ENCODE measurements at places on chromosomes 11 and 22.
A peak's percentile ranks its signal among the peaks of the same experiment; 100 is the strongest.

- DNase-seq = no peak
These were observed 64.2 kb upstream of the NARS2 start for GRCh38 chr11:78638704-78639380.

DNA sequence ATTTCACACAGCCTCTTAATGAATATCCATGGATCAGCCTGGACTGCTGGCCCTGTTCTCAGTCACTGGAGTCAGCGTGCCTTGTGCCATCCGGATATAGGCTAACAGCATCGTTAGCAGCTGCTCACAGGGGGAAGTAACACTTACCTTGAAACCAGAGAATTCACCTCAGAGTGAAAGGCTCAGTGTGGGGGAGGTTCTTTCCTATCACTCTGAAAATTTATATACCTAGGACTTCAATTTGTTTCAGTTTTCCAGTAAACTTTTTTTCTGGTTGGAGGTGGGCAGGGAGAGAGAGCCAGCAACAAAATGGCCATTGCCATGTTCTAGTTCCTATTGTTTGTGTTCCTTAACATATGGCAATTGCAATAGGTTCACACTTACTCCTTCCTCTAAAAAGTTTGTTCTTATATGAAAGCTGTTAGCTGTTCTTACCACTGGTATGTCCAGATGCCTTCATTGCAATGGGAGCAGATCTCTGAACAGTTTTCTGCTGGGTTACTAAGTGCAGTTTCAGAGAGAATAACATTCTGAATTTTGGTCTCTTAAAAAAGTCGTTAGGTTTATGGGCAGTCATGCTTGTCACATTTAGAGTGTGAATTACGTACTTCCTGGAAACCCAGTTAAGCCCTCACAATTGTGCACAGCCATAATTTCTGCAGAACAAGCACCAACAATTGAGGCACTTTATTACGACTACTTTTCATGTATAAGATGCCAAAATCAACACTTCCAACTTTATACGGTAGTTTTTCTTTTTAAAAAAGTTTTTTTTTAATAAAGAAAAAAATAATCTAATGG is 247.6 kb downstream of the CADM1 start:
- no peak for DNase-seq

DNA sequence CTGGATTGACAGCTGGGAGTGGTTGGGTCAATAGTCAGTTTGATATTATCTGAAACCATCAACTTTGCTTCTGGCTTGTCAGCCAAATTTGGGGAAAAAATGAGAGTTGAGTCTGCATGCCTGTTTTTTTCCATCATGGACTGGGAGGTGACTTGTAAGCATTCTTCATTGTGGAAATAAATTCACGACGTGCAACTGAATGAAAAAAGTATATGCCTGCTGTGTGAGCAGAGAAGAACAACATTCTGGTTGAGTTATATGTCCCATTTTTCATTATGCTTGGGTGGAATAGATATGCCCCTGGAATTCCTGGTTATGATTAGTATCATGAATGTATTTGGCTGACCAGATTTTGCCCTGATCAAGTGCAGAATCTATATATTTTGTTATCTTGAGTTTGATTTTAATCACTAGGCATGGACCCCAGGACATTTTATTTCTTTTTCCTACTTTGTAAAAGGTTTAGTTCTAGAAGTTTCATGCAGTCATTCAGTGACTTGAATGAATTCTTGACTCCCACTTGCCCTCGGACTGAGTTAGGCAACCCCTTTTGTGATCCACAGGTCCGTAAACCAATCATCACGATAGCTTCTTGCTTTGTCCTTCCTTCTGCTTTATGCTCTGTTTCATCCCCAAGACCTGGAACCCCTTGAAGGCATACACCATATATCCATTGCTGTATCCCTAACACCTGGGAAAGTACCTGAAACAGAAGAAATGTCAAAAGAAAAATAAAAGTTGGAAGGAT is 205.8 kb downstream of the NAV2 start:
- no peak for DNase-seq

DNA sequence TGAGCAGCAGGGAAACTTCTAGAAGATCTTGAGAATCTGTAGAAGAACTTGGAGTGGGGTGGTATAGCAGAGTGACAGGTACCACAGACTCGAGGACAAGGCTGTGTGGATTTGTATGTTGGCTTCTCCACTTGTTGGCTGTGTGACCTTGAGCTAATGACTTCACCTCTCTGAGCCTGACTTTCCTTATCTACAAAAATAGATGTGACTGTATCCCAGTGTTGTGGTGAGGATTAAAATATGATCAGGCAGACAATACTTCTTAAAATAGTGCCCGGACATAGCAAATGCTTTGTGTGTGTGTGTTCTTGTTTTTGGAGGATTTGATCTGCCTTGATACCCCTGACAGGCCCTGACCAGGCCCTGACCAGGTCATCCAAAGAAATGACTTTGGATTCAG is 40.8 kb downstream of the MYO18B start:
- DNase-seq = no peak

DNA sequence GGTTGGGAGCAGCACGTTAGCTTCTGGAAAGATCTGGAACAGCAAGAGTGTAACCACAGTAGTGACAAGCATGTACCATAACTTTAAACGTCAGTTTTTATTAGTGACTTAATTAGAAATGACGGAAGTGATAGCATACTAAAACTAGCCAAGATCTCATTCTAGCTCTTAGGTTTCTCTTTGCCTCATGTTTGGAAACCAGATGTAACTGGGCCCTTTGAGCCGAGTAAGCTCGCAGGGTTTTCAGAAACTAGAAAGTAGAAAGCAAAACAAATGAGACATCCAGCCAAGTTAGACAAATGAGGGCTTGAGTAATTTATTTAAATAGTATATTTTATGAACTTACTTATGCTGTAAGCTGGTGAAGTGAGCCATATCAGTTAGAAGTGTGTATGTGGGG is 40.2 kb upstream of the SLC5A12 start:
- DNase-seq = no peak

DNA sequence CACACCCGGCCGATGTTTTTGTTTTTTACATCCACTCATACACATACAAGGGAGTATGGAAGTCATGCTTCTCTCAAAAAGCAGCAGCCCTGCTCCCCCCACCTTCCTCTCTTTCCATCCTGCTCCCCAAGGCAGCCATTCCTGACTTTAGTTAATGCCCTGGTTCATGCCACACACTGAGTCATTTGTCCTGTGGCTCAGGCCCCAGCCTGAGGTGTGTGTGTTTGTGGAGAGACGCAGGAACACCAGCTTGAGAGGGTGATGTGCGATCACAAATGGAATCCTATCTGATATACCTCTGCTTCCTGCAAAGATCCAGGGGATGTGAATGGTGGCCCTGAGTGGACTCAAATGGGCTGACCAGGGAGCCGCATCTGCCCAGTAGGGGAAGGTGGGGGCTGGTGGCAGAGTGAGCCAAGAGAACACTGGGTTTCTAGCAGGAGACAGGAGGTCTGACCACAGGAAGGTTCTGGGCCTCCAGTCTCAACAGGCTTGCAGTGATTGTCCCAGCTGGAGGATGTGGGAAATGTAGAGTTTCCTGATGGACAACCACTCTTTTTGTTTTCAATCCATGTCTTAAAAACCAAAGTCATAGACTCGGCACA is 86.7 kb downstream of the OSBP2 start:
- DNase-seq = no peak

- DNase-seq = no peak
These were observed 34.7 kb downstream of the USP47 start for GRCh38 chr11:11876458-11876857.

GRCh38 chr11:288478-289397 is at the start of gene PGGHG:
Gene PGGHG, plus strand, starts transcription at chr11:289126. Its CDS starts 691 bp downstream, at chr11:289817.
- DNase-seq = peak; percentile 95

DNA sequence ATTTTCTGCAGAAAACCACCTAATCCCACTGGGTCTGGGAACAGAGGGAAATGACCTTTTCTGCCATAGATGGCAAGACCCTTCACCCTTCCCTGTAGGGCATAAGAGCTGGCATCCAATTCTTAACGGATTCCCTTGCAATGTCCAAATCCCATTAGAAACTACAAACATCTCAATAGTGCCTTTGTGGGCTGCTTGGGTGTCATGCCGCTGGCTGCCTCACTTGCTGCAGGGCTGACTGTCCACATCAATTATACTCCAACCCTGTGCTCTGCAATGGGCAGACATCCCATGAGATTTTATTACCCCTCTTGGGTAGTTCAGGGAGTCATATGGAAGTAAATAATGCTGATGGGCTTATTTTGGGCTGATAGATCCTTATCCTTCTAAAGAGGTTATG is 7.3 kb downstream of the GRAP2 start:
- no peak for DNase-seq

DNA sequence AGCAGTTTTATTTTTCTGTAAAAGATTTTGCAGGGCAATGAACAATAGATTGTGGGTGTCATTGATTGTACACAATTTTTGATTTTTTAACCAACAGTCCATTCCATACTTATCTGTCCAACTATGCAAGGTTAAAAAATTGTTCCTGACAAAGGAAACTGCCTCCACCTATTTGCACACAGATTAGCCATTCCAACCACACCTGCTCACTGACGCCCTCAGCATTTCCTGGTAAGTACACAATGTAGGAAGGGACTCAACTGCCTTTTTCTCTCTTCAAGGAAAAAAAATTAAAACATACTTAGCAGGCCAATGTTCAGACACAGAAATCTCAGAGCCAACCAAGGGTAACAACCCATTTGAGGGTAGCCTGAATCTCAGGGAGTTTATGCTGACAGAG is 4.3 kb upstream of the FUT4 start:
- DNase-seq = no peak

GRCh38 chr11:63619967-63620366 is 5.7 kb upstream of the PLAAT3 start:
- DNase-seq = no peak

DNA sequence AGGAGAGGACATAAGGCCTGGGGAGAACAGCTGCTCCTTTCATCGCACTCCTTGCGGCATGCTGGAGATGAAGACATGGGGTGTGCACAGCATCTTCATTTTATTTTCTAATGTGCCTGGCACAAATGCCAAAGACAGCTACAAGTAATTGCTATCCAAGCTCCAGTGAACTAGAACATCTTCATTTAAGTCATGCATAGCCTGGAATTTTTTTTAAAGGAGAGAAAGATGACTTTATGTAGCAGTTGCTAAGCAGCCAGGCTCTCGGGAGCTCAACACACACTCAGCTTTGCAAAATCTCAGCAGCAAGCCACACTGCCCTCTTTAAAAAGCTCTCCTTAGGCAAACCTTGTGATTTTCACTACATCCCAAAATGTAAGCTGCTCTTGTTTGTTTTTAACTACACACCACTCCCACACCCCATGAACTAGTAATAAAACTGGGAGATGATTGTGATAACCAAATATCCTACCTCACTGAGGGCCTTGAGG is 164.5 kb upstream of the POU2AF2 start:
- DNase-seq = no peak

DNA sequence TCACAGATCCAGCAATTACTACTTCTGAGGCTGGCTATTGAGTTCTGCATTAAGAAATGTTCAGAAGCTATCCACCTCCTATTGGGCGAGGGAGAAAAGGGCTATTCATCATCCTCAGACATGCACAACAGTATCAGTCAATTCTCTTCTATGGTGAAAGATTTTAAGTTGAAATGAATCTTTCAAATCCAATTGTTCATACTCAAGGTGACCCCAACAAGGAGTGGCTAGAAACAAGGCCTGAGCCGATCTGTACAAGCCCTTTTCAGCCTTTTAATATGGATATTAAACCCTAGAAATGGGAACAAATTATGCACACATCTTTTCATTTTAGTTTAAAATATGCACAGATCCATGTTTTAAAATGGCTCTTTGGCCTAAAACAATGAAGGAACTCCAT is 303.5 kb upstream of the PITPNB start:
- no peak for DNase-seq

DNA sequence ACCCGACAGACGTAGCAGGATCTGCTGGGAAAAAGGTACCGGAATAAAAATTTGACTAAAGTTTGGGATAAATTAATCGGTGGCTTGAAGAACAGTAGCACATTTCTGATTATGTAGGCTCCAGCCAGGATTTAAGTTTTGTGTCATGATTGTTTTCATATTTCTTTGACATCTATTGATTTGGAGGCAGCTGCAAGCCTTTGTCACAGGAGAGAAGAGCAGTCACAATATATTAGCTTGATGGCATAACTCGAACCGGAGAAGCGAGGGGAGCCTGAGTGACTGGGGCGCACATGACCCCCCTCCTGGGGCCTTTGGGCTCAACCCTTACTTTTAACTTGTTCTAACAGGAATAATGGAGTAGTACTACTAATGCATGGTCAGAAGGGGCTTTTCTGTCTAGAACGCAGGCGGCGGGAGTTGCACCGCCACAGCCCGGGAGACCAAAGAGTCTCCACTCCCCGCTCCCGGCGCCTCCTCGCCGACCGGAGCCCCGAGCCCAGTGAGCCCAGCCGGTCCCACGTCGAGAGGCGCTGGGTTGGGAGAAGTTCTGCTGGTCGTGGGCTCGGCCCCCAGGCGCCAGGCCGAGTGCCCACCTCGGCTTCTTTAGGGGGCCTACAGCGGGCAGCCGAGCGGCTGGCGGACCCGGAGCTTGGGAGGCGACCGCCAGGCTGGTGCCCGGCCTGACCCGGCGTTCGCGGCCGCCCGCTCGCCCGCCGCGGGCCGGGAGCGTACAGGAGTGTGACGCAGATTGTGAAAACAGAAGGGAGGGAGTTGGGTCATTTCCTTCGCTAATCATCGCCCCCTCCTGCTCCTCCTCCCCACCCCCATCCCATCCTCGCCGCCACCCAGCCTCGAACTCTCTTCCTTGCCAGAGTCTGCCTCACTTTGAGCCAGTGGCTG is 15.7 kb upstream of the PAX6 start:
- DNase-seq = peak; percentile 29

GRCh38 chr11:117855912-117856651 is 20.4 kb downstream of the FXYD6 start:
- DNase-seq = no peak

- DNase-seq = no peak
These were observed 8.3 kb upstream of the MS4A6E start for GRCh38 chr11:60318726-60319125.

DNA sequence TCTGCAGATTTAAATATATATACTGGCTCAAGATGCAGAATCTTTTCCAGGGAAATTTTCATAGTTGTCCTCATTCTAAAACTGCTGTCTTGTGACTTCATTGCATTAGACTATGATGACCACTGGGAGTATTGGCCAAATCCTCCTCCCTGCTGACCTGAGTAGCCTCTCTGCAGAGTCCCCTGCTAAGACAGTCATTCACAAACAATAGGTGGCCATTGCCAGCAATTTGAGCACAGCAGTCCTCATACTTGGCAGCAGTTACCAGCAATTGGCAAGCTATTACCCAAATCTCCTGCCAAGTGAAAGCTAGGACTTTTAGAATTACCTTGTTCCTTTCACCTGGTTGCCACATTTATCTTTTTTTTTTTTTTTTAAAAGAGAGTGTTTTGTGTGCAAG is 325.8 kb downstream of the FAT3 start:
- no peak for DNase-seq

All from frontal cortex (tissue), 4 donors.